ENCODE measurements at places on chromosomes 6 and 20.

DNA sequence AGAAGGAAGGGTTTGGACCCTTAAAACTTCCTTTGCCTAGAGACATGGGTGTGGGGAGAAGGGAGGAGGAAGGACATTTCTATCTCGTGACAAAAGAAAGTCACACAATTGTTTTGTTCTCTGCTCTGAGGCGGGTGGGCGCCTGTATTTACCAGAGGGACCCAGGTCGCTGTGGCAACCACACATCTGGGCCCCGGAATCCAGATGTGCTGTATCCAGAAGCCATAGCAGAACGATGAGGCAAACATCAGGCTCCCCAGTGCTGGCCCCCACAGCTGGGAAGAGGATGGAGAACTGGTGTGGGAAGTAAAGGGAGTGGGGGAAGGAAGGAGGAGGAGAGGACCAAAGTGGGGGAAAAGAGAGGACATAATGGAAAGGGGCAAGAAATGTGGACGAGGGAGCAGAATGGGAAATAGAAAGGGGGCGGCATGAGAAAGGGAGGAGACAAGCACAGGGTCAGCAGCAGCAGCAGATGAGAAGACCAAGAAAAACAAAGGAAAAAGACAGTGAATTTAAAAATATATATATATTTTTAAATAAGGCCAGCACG is 3.4 kb upstream of the TNXB start:
- DNase-seq, result no peak

DNA sequence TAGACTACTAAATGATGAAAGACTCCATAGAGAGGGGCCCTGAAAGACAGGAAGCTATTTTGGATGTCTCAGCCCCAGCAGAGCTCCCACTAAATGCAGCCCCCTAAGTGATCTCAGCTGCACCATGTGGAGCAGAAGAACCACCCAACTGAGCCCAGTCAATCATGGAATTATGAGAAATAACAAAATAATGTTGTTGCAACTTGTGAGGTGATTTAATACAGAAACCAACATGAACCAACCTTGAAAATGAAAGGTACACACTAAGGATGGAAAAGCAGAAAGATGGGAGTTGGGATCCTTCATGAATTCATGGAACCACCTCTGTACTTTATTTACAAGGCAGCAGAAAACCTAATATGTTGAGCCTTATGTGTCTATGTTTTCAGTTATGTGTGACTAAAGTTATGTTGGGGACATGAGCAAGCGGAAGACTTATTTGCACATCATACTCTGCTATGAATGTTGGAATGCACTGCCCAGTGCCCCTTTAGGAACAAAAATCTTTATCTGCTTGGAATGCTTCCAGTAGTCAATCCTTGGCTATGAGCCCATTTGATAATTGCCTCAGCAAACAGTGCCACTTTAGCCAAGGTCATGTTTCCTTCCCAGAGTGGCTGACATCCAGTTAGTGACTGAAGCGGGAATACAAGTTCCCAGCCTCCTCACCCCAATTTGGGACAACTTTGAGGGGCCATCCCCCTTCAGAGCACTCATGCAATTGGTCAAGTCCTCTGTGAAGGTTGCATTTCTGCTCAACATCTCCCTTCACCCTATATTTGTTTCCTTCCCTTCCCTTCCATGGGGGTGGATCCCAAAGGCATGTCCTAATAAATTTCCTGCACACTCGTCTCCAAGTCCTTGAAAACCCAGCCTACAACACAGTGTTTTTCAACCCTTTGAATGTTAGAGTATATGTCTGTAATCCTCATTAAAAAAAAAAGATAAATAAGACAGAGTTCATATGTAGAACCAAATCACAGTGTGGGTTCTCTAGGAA is 18.4 kb downstream of the TP53RK start:
- DNase-seq, result no peak

DNA sequence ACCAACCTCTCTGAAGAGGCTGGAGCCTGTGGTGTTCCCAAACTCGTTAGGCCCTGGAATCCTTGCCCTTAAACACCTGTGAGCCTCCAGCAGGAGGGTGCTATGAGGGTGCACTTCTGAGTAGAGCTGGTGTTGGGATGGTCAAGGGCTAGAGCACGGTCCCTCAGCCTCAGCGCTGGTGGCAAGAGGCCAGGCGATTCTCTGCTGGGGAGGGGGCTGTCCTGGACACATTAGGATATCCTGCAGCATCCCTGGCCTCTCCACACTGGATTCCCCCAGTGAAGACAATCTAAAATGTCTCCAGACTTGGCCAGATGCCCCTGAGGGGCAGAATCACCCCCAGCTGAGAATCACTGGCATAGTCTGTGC is 157.8 kb downstream of the SYCP2 start:
- DNase-seq, result no peak

DNA sequence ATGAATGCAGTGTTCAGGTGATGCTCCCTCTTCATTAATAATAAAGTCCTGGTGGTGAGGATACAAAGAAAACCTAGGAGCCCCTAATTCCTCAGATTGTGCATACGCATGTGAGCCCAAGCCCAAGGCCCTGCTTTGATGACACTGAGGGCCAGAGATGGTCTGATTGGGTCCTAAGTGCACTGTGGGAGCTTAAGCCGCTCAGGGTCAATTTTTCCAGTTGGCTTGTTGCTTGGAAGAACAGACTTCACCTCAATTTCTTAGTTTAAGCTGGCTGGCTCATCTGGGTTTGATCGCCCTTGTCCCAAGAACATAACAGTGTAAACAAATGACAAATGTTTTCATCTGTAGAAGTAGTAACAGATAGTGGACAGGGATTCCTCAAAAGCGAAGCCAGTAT is 41.4 kb downstream of the INSM1 start:
- no peak for DNase-seq

- no peak for DNase-seq
Measured at GRCh38 chr20:57804470-57805250, 94.8 kb upstream of the PMEPA1 start.

DNA sequence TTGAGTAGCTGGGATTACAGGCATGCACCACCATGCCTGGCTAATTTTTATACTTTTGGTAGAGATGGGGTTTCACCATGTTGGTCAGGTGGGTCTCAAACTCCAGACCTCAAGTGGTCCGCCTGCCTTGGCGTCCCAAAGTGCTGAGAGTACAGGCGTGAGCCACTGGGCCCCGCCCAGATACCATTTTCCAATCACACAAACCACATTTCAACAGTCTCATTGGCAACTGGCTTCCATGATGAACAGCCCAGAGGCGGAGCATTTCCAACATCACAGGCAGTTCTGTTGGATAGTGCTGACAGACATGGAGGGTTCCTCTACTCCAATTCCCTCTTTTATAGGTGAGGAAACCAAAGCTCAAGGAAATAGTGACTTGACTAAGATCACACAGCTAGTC is 43.9 kb upstream of the PLCB4 start:
- no peak for DNase-seq

- DNase-seq, result no peak
Measured at GRCh38 chr20:32231847-32232246, 24.2 kb downstream of the POFUT1 start.

- DNase-seq, result no peak
Measured at GRCh38 chr20:23744817-23745216, 5.9 kb downstream of the CST1 start.

- no peak for DNase-seq
Measured at GRCh38 chr6:20565342-20565741, 31.1 kb downstream of the CDKAL1 start.

- no peak for DNase-seq
Measured at GRCh38 chr6:31945154-31945506, 765 bp upstream of the CFB start.

DNA sequence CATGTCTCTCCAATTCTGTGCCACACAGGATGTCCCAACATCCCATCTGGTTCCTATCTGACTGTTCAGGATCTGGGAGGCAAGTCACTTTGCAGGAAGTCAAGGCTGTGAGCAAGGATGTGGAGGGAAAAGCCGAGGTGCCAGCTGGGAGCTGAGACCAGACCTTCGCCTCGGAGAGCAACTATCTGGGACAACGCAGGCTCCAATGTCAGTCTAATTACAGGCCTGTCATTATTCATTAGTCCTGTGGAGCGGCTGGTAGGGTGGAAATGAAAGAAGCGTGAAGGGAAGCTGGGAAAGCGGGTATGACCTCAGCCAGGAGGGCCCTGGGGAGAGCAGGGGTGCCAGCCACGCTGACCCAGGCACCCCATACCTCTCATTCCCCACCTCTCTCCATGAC is 147.3 kb downstream of the UNC5CL start:
- DNase-seq, result no peak

DNA sequence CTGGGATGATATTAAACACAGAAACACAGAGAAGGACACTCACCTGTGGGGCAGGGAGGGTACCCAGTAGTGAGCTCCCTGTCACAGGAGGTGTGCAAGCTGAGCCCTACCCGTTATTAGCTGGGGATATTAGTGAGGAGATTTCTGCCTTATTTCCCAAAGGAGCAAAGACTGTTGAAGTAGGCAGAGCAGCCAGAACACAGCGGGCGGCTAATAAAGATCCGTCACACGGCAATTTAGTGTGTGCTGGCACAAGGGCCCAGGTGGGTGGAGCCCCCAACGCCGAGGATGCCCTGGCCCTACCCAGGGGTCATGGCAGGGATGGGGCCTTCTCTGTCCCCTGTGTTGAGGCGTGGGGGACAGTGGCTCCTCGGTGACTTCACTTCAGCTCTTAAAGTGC is 8.3 kb downstream of the VSTM2L start:
- DNase-seq, result no peak

- no peak for DNase-seq
Measured at GRCh38 chr20:48861444-48861843, 33.6 kb upstream of the PREX1 start.

- peak; percentile 6 for DNase-seq
Measured at GRCh38 chr20:52190437-52191131, 995 bp downstream of the ZFP64 start.

DNA sequence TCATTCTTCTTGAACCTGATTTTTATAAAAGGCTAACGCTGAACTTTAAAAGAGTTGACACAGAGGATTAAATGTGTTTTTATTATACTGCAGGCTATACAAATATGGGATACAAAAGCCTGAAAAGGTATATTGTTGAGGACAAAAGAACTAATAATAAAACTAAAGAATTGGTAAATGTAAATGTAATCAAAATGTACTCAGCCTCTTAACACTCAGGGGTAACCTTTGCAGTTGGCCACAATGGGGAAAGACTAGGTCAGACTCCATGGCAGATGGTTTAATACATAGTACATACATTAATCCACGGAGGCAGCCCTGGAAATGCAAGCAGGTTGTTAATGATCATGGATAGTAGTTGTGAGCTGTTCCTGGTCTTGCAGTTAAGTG is 57.5 kb downstream of the SOBP start:
- DNase-seq, result no peak

- DNase-seq, result no peak
Measured at GRCh38 chr20:46176739-46177378, 58.7 kb downstream of the CD40 start.

DNA sequence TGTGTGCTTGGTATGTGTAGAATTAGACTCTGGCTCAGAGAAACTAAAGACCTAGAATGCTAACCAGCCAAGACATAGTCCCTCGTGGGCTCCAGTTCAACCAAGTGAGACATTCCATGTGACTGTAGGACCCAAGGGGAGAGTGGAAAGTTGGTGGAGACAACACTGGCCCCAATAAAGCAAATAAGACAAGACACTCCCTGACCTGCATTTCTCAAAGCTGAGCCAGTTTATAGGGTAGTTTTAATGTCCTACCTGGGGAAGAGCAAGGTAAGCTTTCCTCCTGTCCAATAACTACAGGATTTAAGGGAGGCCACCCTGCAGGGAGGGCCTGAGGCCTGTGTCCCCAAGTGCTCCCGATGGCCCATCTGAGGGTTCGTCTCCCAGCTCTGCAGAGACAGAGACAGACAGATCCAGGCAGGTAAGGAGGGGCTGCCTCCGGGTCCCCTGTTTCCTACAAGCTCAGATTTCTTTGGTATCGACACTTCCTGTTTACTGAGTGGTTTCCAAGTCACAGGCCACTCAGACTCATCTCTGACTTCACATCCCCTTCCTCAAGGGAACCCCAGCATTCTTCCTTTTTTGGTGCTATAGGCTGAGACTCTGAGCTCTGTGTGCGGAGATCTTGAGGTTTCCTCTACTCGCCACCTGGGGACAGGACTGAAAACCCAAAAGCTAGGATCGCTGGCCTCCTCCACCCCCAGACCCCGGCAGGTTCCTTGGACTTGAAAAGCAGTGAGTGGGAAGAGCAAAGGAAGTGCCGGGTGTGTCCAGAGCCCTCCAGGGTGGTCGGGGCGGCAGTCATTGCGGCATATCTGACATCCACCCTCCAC is 92.4 kb downstream of the PRND start:
- peak; percentile 49 for DNase-seq

DNA sequence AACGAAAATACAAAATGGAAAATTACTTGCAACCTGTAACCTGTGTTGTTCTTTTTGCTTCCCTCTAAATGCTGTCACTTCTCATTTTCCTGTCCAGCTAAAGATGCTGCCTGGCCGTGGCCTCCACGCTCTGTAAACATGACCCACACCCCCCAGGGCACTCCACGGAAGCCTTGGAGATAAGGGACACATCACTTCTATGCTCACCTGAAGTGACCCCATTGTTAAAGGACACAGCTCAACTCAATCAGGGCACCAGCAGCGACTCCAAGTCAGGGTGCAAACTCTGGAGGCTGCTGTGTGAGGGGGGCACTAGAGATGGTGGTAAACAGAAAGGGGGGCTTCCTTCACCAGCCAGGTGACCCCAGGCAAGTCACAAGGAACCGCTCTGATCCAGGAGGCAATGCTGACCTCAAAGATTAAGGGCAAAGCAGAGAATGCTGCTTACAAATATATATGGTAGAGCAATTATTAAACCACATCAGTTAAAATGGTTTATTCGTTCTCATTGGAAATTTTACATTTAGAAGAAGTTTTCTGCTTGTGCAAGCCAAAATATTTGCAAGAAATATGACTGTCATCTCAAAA is 13.2 kb downstream of the DIDO1 start:
- no peak for DNase-seq

- no peak for DNase-seq
Measured at GRCh38 chr6:125570526-125570925, 178.9 kb upstream of the HEY2 start.

DNA sequence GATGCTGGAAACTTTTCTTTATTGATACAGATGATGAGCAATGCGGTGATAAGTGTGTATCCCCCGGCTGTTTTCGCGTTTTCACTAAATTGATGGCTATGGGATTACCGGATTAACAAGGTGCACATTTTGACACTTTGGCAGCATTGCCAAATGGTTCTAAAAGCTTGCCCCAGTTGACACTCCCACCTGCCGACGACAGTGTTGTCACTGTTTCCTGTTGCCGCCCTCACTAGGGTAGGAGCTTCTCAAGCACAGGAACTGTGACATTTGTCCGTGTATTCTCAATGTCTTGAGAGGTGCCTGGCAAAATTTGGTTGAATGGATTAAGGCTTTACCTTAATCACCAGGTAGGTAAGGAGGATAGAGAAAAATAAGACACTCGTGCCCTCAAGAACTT is 9.8 kb upstream of the MAPK13 start:
- no peak for DNase-seq

- DNase-seq, result no peak
Measured at GRCh38 chr20:22711971-22712755, 127.8 kb upstream of the FOXA2 start.

- DNase-seq, result no peak
Measured at GRCh38 chr6:161137839-161138542, 135.9 kb downstream of the AGPAT4 start.
